B cell (primary cell): ENCODE measurements at places on chromosomes 1 and 21. TPM values are rescaled to one million over a fixed set of nuclear protein-coding genes. Genes with fewer than 3 reads are reported as not detected.

The TMEM222 gene
- 44.2 and 48.7 TPM in 2 replicates for total RNA-seq

The EDN2 gene
- not detected in 2 replicates for total RNA-seq

The ZMYM4 gene
- total RNA-seq: 44.8 and 45.2 TPM in 2 replicates

DNA sequence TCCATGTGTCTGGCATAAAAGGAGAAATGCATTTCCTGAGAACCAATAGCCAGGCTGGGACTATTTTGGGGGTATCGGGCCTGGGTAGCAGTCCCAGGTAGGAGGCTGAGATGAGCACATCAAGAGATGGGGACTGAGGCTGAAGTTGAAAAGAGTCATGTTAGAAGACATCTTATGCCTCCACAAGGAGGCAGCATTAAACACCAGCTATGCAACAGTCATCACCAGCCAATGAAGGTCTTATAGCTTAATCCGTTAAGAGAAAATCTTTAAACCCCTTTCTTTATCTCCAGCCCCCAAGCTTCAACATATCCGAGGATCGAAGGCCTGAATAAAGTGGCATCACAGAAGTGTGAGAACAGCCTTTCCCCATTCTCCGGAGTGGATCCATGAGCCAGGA is 640.7 kb upstream of the PTBP2 start:
- no peaks in the 10 kb centered on the region for H3K4me1 ChIP-seq
- H3K4me3 ChIP-seq: no peak overlapping the region
- no peak for DNase-seq
- no peak overlapping the region for H3K27ac ChIP-seq
- no peaks in the 10 kb centered on the region for H3K36me3 ChIP-seq

GRCh38 chr21:45407629-45408247 is 2.8 kb downstream of the COL18A1 start:
- DNase-seq: no peak
- peaks cover 12% of the 10 kb centered on the region for H3K4me1 ChIP-seq
- no peak overlapping the region for H3K4me3 ChIP-seq
- H3K27me3 ChIP-seq: peaks cover 55% of the 10 kb centered on the region
- H3K36me3 ChIP-seq: no peaks in the 10 kb centered on the region

- H3K4me3 ChIP-seq: no peak overlapping the region
- H3K27ac ChIP-seq: no peak overlapping the region
- H3K27me3 ChIP-seq: no peaks in the 10 kb centered on the region
- H3K4me1 ChIP-seq: peaks cover 12% of the 10 kb centered on the region
- H3K36me3 ChIP-seq: no peaks in the 10 kb centered on the region
These were observed 15.2 kb upstream of the FAM89A start for GRCh38 chr1:231055271-231055670.

DNA sequence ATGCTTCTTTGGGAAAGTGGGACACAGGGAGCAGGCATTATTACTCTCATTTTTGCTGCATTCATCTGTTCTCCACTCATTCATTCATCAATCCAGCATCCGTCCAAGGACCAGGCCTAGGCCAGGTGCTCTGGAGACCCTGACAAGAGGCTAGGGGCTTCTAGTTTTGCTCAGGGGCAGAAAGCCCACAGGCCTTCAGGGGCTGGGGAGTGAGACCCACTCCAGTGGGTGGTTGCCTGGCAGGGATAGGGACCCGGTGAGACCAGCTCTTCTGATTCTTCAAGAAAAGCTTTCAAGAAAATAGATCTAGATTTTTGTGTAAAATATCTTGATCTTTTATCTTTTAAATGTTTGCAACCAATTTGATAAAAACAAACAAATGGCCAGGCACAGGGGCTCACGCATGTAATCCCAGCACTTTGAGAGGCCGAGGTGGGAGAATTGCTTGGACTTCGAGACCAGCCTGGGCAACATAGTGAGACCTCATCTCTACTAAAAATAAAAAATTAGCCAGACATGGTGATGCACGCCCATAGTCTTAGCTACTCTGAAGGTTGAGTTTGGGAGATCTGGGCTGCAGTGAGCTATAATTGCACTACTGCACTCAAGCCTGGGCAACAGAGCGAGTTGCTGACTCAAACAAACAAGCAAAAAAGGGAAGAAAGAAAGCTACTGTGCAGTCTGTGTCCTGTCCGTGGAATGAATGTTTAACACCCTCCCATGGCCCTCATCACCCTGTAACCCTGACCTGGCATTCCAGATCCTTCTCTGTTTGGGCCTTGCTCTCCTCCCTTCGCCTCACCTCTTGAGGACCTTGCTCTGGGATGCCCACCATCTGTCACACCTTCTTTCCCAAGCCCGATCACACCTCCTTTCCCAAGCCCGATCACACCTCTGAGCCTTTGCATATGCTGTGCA is 17.3 kb upstream of the LRP8 start:
- no peak overlapping the region for H3K4me3 ChIP-seq
- no peaks in the 10 kb centered on the region for H3K36me3 ChIP-seq
- no peak for DNase-seq
- no peaks in the 10 kb centered on the region for H3K27me3 ChIP-seq

- no peaks in the 10 kb centered on the region for H3K4me1 ChIP-seq
- DNase-seq: no peak
- H3K27me3 ChIP-seq: no peaks in the 10 kb centered on the region
- no peak overlapping the region for H3K27ac ChIP-seq
- no peak overlapping the region for H3K4me3 ChIP-seq
These were observed 48.8 kb downstream of the XPR1 start for GRCh38 chr1:180680558-180681144.

DNA sequence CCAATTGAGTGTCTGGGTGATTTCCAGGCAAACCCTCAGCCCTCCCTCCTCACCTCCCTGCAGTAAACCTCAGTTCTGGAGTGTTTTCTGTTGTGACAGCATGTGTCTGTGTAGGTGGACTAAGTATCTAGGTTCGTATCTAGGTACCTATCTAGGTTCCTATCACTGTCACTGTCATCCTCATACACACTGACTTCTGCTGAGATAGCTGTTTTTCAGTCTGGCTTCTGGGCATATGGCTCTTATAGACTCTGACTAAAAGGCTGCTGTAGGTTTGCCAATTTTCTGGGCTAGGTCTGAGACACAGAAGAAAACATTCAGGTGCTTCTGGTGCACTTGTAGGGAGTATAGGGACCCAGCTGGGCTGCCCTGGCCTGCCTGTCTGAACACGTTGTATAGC is 8.1 kb upstream of the TRIM67 start:
- H3K4me1 ChIP-seq: no peaks in the 10 kb centered on the region
- DNase-seq: no peak
- H3K27me3 ChIP-seq: peaks cover 22% of the 10 kb centered on the region
- no peak overlapping the region for H3K27ac ChIP-seq
- no peaks in the 10 kb centered on the region for H3K36me3 ChIP-seq
